SK-MEL-5 (cell line): ENCODE measurements at places on chromosomes 16 and 17. TPM values are rescaled to one million over a fixed set of nuclear protein-coding genes. Genes with fewer than 3 reads are reported as not detected.

The KRT15 gene
- total RNA-seq, result 0.13 and 0.61 TPM in 2 replicates

The DUS1L gene
- total RNA-seq, result 182 and 198 TPM in 2 replicates

The SRSF1 gene
- 275 and 277 TPM in 2 replicates for total RNA-seq

The JUP gene
- 0.50 and 0.83 TPM in 2 replicates for total RNA-seq

The C17orf100 gene
- total RNA-seq, result 1.2 and 1.5 TPM in 2 replicates

The KRT33B gene
- total RNA-seq, result not detected in 2 replicates

The VMO1 gene
- total RNA-seq, result not detected in 2 replicates

The HYDIN gene
- 0.35 and 0.50 TPM in 2 replicates for total RNA-seq

The KCNAB3 gene
- total RNA-seq, result 0.21 and 0.37 TPM in 2 replicates

The DNASE1L2 gene
- 1.0 and 1.3 TPM in 2 replicates for total RNA-seq

The HOXB5 gene
- total RNA-seq, result not detected in 2 replicates
